Stimulated activated naive CD8-positive, alpha-beta T cell treated with anti-CD3 and anti-CD28 coated beads, Interleukin-15, amount 100 ng/mL, for 72 hours (primary cell): ENCODE measurements at places on chromosomes 3 and 15.

GRCh38 chr15:91849749-91850161 lies 3.8 kb upstream of the SLCO3A1 start:
- DNase-seq = peak; percentile 17

DNA sequence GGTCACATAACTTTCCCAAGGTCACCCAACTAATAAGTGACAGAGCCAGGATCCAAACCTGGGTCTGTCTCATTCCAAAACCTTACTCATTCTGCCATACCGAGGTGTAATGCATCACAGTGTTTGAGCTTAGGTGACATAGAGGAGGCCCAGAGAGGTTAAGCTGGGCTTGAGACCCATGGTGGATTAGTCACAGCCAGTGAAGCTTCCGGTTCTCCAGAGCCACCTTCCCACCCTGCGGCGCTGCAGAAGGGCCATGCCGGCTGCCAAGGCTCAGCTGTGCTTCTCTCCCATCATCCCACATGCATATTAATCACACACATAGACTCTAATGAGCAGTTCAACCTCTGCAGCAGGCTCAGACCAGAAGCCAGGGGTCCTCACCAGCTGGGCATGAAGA lies 42.2 kb downstream of the SPSB4 start:
- DNase-seq = no peak

DNA sequence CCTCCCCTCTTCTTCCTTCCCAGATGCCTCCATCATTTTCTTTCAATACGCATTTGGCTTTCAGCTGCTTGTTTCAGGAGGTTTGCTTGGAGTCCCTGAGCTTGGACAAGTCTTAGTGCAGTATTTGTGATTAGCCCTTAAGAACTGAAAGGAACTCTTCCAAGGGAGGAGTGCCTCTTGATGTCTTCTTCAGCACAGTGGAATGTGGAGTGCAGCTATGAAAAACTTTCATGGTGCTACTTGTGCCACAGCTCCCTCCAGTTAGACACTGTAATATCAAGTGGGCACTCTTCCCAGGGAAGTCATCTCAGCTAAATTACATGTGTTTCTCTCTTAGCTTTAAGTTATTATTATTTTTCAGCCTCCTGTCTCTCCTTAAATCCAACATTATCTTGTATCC lies 173.1 kb downstream of the NECTIN3 start:
- no peak for DNase-seq

GRCh38 chr15:51135276-51135675 lies 40.6 kb upstream of the TNFAIP8L3 start:
- no peak for DNase-seq

- no peak for DNase-seq
These were observed 19.5 kb upstream of the TIMP4 start for GRCh38 chr3:12178091-12178820.

DNA sequence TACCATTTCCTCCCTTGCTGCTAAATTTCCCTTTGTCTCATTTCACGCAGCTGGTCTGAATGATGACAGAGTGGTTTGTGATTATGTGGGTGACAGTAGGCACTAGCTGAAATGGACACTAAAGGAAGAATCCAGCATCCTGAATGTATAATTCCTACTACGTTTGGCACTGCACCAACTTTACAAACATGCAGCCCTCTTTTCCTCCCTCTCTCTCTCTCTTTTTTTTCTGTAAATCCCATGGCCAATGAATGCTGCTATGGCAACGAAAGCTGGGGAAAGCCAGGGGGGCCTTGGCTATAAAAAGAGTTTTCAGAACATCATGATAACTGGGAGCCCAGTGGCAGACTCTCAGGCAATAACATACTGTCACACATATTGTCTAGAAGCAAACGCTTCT lies 367.2 kb upstream of the AGTR1 start:
- DNase-seq = no peak

GRCh38 chr3:71006810-71007785 lies 576.4 kb downstream of the FOXP1 start:
- no peak for DNase-seq

- no peak for DNase-seq
These were observed 34.1 kb upstream of the LPP start for GRCh38 chr3:188119846-188120245.

DNA sequence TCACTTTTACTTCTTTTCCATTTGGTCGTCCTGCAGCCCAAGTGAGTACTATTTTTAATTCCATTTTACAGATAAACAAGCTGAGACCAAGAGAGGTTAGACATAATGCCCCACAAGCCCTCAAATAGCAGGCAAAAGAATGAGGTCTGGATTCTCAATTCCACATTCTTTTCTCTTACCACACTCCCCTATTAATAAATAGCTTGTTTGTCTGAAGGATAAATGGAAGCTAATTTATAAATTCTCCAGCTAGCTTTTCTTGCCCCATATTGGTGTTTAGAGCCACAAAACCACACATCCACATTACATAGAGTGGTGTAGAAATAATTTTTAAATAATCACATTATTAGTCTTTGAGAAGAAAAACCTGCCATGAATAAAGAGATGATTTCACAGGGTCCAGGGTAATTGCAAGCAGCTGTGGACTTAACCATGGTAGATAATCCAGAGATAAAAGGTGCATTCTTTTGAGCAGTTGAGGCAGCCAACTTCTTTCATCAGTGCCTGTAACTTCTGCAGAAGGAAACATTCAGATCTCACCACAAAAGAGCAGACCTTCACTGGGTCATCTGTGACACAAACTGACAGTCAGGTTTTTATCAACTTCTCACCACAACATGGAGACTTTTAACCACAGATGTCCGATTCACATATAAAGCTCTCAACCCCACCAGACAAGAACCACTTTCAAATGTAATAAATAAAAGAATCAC lies 313.4 kb upstream of the STT3B start:
- DNase-seq = no peak

DNA sequence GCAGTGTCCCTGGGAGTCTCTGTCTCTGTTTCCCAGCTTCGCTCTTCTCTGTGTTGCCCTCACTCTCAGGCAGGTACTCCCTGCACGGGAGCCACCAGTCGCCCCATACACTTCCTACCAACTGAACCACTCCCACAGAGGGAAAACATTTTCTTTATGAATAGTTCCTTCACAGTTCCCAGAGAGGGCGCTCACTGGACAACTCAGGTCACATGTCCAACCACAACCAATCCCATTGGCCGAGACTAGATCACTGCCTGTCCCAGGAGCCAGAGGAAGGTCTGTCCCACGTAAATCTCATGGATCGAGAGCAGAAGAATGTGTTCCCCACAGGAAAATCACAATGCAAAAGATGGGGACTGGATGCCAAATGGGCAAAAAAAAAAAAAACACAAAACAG lies 26.1 kb downstream of the GRK7 start:
- DNase-seq = no peak

DNA sequence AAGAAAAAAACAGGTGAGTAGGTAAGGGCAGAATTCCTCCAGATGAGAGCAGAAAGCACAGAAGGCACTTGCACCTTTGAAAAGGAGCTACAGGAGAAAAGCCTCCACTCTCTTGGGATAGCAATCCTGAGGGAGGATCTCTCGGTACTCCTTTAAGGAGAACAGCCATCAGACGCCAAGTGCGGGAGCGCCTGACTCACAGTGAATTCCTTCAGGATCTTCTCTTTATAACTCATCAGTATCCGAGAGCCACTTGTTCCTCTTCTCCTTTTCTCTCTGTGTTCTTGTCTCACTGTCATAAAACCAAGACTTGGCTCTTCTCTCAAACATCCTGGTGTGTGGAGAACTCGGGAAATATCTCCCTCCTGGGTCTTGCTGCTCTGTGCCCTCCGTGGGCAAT lies 10.1 kb upstream of the GOLGA8J start:
- DNase-seq = no peak

DNA sequence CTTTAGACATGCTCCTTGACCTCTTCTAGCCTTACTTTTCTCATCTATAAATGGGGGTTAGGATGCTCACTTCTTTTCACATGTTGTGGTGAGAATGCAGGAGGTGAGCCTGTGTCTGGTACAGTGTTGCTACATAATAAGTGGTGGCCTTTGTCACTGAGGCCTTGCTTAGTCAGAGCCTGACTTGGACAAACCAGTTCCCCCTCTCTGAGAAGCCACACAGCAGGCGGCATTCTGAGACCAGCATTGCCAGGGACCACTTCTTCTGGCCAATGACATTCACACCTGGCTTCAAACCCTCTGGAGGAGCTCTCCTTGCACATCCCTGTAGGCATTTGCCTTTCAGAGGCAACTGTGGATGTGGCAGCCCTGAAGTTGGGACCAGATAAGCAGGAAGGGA lies 95.7 kb downstream of the MINAR1 start:
- no peak for DNase-seq

- no peak for DNase-seq
These were observed 159.8 kb downstream of the RBMS3 start for GRCh38 chr3:29440413-29441305.

DNA sequence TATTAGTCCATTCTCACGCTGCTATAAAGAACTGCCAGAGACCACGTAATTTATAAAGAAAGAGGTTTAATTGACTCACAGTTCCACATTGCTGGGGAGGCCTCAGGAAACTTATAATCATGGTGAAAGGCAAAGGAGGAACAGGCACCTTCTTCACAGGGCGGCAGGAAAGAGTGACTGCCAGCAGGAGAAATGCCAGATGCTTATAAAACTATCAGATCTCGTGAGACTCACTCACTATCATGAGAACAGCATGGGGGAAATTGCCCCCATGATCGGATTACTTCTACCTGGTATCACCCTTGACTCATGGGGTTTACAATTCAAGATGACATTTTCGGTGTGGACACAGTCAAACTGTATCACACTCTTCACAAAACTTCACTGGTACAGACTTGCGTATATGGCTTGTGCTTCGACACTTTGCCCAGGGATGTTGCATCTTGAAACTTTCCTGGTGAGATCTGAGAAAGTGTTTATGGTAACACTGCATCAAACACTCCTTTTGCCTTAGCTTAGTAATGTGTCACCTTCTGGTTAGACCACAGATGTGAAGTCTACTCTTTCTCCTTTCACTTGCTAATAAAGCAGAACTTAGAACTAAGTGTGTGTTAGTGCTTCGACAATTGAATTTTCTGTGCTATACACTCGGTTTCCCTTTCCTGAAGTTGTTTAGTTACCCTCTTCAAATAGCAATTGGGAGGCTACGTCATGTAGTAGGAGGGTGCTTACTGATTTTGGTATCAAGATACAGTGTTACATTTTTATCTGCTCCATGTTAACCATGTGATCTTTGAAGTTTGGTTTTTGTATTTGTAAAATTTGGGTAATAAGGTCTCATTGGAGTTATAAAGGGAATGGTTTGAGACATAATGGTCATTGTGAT lies 185.7 kb downstream of the LPP start:
- DNase-seq = peak; percentile 66

- DNase-seq = no peak
These were observed 556.0 kb downstream of the ROBO1 start for GRCh38 chr3:79211586-79212359.

DNA sequence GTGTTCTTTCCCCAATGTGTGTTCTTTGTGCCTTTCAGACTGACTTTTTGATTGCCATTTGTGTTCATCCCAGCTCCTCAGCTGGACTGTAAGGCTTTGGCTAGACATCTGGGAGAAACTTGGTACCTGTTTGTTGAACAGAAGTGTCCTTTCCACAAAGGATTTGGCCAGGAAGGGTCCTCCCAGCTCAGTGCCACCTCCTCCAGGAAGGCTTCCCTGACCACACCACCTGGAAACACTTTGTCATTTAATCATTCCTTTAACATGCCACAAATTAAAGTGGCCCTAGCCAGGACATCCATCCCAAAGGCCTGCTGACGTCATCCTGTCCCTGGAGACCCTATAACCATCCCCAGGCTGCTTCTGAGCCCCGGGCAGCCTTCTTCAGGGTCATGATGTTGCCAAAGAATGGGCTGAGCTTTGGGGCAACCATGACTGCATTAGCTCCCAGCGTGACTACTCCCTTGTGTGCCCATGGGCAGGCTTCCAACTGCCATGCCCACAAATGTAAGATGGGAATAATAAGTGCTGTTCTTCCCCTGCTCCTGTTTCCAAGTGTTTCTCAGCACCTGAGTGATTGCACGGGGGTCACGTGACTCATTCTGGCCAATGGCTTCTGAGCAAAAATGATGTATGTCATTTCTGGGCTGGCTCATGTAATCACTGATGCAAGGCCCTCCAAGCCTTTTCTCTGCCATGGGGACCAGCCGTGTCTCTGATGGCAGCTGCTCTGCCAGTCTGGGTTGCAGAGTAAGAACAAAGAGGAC lies 112.5 kb upstream of the SMAD3 start:
- DNase-seq = no peak

GRCh38 chr3:68986496-68987208 lies 26.8 kb downstream of the EOGT start:
- DNase-seq = no peak

- DNase-seq = no peak
These were observed 486.8 kb downstream of the MAGI1 start for GRCh38 chr3:65551945-65552344.

GRCh38 chr15:67832031-67832551 lies 6.8 kb downstream of the SKOR1 start:
- DNase-seq = no peak

DNA sequence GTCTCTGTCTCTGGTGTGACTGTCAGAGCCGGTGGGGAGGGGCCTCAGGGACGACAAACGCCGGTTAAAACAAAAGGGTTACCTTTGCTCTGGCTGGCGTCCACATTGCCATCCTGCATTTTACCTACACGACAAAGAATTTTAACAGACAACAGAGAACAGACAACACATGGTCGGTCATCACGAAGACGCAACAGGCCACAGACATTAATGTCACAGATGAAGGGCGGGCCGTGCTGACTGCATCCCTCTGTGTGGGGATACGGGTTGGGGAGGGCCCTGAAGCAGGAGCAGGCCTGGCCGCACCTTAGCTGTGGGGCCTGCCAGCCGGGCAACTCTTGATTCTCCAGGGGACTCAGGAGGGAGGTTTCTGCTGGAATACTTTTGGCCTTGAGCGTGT lies 58.2 kb upstream of the SEC13 start:
- no peak for DNase-seq

- no peak for DNase-seq
These were observed 681 bp downstream of the TWF2 start for GRCh38 chr3:52238193-52238760.

DNA sequence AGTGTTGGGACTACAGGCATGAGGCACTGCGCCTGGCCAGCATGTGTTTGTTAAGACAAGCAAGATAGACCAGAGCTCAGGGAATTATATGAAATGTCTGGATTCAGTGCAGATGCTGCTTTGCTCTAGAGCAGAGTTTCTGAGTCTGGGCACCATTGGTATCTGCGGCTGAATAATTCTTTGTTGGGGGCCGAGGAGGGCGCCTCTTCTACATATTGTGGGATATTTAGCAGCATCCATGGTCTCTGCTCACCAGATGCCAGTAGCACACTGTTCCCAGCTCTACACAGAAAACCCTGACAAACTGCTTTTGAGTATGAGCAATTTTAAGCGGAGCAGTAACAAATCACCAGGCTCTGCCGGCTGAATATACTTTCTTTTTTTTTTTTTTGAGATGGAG lies 3.6 kb upstream of the LDHAL6B start:
- DNase-seq = no peak

DNA sequence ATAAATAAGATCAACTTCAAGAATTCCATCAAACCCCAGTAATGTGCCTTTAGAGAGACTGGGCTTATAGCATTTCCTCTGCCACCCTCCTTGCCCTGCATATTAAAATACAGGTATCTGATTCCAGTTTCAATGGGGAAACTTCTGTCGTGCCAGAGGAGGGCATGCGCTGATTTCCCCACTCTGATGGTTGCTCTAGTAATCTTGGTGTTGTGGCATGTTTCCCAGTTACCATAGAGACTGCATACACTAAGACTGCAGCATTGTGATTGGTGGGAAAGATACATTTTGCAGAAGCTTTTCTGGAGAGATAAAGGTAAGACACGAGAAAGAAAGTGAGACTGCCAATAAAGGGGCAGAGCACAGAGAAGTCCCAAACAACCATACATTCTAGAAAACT lies 225.6 kb downstream of the TIGIT start:
- no peak for DNase-seq

GRCh38 chr3:56357266-56357665 lies 111.0 kb downstream of the ERC2 start:
- DNase-seq = no peak
